Memory B cell (primary cell): ENCODE measurements at places on chromosomes 1 and 21.
A peak's percentile ranks its signal among the peaks of the same experiment; 100 is the strongest.

- DNase-seq = peak; percentile 52
Observed at GRCh38 chr1:155320661-155321617, at the start of gene RUSC1. TSS of gene RUSC1 (plus strand) at chr1:155320894. CDS start at chr1:155321774, 880 bp downstream.

- DNase-seq = no peak
Observed at GRCh38 chr1:190935925-190936324, 458.3 kb upstream of the BRINP3 start.

GRCh38 chr1:168774241-168774640 lies 45.2 kb upstream of the DPT start:
- no peak for DNase-seq

DNA sequence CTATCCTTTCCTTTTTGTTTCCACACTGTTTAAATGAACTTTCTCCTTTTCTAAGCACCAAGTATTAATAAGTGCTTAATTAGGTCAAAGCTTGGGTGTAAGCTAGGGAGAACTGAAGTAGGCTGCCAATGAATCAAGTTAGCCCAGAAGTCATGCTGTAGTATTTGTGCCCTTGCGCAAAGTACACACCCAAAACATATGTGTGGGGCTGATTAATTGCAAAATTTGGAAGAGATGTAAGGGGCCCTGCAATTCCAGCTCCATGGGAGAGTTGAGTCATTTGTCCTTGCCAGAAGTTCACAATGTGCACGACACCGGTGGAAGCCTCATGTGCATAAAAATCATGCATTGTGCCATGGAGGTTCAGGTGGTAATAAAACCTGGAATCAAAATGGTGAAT lies 18.6 kb upstream of the NTNG1 start:
- DNase-seq = no peak

- no peak for DNase-seq
Observed at GRCh38 chr1:60035921-60036320, 37.6 kb downstream of the C1orf87 start.

DNA sequence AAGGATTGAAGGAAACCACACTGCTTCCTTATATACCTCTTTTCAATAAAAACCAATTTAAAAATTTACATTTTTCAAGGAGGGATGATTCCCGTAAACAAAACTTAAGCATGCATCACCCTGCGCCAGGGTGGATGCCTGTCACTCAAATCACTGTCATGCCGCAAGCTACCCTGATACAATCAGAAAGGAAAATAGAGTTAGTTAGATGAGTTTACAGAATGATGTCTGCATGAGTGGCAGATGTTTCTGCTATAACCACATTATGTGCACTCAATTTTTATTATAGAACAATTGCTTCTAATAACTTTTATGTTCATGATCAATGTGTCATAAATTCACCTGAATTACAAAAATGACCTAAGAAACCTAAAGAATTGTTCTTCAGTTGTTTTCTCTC lies 123.4 kb upstream of the ADGRL4 start:
- DNase-seq = no peak

DNA sequence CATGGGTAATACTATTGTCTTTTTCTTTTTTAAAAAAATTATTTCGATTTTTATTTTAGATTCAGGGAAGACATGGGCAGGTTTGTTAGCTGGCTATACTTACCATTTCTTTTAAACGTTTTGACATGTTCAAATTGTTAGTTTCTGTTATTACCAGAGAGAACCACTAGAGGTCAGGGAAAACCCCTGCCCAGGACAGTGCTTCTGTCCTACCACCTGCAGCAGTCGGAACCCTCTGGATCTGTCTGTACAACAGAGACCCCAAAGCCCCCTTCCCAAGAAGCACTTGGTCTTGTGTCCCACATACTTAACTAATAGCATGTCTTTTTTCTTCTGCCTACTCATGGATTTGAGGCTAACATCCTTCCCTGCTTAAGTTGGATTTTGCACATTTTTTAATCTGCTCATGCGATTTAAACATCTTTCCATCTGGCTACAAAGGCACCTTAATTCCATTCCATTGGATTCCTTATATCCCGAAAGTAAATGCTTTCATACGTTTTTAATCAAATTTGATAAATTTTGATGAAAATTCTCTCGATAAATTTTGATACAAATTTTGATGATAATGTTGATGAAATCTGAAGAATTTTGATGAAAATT lies 10.0 kb upstream of the C1orf115 start:
- peak; percentile 38 for DNase-seq

DNA sequence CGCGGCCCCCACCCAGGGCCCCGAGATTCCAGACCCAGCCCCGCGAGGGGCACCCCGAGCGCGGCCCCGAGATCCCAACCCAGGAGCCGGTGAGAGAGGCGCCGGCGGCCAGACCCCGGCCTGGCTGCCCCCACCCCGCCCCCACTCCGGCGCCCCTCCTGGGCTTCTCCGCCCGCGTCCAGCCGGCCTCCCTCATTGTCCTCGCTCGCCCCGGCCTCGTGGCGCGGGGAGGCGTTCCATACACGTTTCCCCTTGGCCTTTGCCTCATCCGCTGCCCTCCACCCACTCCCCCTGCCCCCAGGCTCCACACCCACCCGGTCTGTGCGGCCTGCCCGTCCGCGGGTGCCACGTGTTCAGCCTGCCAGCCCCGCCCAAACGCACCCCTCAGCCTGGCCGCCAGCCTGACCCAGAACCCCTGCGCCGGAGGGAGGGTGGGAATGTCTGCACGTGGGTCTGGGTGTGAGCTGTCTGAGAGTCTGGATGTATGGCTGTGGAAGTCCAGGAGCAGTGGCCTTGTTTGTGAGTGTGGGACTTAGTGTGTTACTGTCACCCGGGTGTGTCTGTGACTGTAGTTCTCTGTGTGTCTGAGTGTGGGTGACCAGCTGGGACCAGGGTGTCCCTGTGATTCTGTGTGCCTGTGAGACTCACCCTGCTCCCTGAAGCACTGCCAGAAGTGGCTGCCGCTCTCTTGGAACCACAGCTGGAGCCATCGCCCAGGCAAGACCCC lies 681 bp downstream of the B4GALT2 start:
- no peak for DNase-seq

GRCh38 chr1:196960854-196961253 lies 16.5 kb upstream of the CFHR5 start:
- DNase-seq = no peak

- DNase-seq = no peak
Observed at GRCh38 chr1:203698144-203698543, 66.8 kb upstream of the LAX1 start.

DNA sequence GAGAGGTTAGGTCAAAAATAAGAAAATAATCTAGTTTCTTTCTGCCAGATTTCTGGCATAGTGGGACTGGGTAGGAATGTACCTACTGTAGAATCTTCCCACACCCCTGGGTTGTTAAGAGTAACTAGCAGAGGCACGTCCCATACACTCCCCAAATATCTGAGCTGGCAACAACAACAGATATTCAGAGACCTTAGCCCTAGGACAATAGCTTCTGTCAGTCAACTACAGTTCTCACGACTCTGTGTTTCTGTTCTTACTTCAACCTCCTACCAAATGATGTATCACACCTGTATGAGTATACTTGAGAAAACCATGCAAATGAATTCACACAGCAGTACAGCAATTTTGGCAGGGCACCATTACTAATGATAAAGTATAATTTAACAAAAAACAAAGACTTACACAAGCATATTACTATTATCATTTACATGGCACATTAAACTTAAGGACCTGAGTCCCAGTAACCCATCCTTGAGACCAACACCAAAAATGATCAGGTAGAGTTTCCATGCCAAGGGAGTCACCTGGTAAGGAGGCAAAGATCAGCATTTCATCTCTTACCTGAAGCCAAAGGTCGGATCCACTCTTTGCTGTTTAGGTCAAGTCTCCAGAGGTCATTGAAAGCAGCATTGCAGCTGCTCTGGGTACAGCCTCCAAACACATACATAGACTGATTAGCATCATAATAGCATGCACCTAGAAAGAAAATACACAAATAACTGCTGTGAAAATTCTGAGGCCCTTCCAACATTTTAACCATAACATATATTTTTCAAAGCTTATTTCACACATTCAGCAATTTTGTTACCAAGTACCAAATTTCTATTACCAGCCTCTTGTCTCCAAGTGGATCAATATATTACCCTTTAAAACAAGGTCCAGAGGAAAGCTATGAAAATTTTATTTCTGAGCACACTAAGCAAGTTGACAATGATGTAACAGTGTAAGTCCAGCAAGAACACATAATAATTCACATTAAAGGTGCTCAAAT lies 57.5 kb upstream of the CPLANE2 start:
- no peak for DNase-seq

DNA sequence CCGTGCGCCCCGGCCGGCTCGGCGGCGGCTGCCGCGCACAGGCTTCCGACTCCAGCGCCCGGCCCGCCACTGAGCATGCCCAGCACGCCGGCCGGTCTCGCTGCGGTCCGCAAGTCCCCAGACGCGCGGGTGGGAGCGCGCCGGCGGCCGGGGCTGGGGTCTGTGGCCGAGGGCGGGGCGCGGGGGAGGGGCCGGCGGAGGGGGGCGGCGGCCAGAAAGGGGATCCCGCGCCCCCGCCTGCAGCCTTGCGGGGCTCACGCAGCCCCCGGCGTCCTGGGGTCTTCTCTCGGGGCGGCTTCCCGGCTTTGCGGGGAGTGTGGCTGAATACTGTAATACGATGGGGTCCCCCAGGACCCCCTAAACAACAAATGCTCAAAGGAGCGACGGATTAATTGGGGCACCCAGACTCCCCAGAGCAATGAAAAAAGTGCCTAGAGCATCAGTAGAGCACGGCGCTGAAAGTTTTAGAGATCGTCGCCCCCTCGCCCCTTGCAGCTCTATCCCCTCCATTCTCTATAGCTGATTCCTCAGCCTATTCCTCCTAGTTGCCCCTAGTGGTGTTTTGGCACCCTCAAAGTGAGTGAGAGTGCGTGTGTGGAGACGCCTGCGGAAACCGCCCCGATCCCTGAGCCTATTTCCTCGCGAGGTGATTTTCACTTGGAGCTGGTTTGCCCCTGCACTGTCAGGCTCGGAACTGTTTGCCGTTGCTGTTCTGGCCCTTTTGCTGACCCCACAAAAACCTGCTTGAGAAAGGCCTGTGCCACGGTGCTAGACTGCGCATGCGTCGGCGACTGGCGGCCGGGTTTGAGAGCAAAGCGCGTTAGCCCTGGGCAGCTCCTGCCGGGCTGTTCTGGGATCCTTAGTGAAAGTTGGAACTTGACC lies at the start of gene VAV3:
TSS of gene VAV3 (minus strand) at position 71 of the 882 bp plus-strand sequence. CDS start 311 bp downstream, outside the sequence.
- peak; percentile 59 for DNase-seq

DNA sequence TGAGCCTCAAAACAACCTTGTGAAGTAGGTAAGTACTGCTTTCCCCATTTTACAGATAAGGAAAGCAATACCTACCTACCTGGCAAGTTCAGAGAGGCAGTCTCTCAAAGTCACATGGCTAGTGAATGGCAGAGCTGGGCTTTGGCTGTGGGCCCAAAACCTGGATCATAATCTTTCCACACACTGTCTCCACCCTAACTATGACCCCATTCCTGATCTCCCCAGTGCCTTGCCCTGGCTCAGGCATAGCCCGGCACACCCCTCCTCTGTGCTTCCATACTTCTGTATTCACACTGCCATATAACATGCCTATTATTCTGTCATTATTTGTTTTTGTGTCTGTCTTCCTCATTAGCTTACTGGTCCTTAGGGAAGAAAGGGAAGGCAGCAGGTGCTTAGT lies 15.9 kb downstream of the GNG12 start:
- DNase-seq = no peak

- DNase-seq = no peak
Observed at GRCh38 chr1:84165601-84166000, 21.5 kb downstream of the PRKACB start.

DNA sequence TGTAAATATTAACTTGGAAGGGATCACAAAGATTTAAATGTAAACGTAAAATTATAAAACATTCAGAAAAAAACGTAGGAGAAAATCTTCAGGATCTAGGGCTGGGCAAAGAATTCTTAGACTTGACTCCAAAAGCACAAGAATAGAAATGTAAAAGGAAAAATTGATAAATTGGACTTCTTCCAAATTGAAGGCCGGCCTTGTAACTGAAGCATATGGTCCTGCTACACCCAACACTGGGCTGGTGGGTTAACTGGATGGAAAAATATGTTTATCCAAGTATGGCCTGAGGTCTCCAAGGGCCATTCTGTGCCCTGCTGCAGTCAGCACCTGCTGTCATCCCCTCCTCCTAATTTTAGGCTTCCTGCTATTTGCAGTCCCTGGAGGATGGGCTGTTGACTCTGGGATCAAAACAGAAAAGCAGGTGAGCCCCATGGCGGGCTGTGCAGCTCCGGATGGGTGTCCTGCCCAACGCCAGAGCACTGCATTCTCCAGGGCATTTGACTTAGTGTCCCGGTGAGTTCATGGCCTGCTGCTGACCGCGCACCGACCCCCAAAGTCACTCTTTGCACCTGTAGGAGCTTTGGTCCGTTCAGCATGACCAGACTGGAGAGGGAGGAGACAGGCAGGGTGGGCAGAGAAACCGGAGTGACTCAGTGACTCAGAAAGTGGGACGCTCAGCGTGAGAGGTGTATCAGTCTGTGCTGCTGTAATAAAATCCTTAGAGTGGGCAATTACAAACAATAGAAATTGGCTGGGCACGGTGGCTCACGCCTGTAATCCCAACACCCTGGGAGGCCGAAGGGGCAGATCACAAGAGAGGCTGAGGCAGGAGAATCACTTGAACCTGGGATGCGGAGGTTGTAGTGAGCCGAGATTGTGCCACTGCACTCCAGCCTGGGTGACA lies 6.1 kb upstream of the AIRE start:
- DNase-seq = no peak

DNA sequence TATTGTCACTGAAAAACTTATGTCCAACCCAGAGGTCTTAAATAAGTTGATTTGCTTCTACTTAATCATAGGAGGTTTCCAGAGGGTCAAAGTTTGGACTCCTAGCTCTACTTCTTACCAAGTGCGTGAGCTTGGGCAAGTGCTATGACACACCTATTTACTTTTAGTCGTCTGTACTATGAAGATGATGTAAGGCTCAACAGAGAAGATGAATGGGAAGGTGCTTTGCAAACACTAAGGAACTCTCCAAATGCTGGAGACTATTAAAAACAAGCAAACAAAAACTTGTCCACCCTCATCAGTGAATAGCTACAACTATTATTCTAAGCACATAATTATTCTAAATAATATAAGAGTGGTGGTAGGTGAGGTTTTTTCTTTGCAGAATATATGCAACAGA lies 232.3 kb upstream of the USP24 start:
- DNase-seq = no peak

- no peak for DNase-seq
Observed at GRCh38 chr1:30662291-30662840, 61.0 kb downstream of the MATN1 start.

- DNase-seq = no peak
Observed at GRCh38 chr1:36224537-36225282, 467 bp downstream of the THRAP3 start.

DNA sequence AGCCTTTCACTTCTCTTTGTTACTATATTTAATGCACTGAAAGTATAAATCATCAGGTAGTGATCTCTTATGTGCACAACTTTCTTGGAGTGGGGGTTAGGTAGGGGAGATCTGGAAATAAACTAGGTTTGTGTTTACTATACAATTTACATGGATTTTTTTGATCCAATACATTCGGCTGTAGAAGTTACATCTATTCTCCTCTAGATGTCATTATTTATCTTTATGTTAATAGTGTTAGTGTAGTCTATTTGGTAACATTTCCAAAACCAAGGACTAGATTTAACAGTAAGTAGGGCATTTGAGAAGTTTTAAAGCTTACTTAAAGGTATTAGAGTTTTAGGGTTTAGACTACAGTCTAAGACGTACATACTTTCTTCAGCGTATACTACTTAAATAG lies 5.4 kb downstream of the VPS45 start:
- no peak for DNase-seq

- no peak for DNase-seq
Observed at GRCh38 chr1:160855181-160855981, 7.3 kb downstream of the CD244 start.

GRCh38 chr21:25586326-25586725 lies 21.0 kb downstream of the MRPL39 start:
- DNase-seq = no peak
